Spinal cord (tissue), 10 donors: ENCODE measurements at places on chromosomes 2 and 18. TPM values are rescaled to one million over a fixed set of nuclear protein-coding genes. Genes with fewer than 3 reads are reported as not detected.

The ENOSF1 gene
- 63.6 TPM for polyA plus RNA-seq

The PXDN gene
- polyA plus RNA-seq = 65.9 TPM

The CDH20 gene
- 37.6 TPM for polyA plus RNA-seq

The KCNG2 gene
- polyA plus RNA-seq = 1.5 TPM

The DNER gene
- 359 TPM for polyA plus RNA-seq

The DUSP19 gene
- polyA plus RNA-seq = 4.4 TPM

The CENPA gene
- polyA plus RNA-seq = 5.2 TPM

The VIL1 gene
- 0.48 TPM for polyA plus RNA-seq

The PKDCC gene
- 37.3 TPM for polyA plus RNA-seq

The FAM210A gene
- 16.9 TPM for polyA plus RNA-seq

The FHL2 gene
- polyA plus RNA-seq = 11.1 TPM

The FSIP2 gene
- 1.0 TPM for polyA plus RNA-seq

The SH3RF3 gene
- polyA plus RNA-seq = 11.8 TPM

The ANO7 gene
- 1.9 TPM for polyA plus RNA-seq

The ACKR3 gene
- polyA plus RNA-seq = 39.5 TPM

The UGT1A4 gene
- not detected for polyA plus RNA-seq

The CACNB4 gene
- 13.8 TPM for polyA plus RNA-seq

The ZNF513 gene
- polyA plus RNA-seq = 32.6 TPM

The FSHR gene
- not detected for polyA plus RNA-seq

The NT5DC4 gene
- polyA plus RNA-seq = not detected

The RBKS gene
- polyA plus RNA-seq = 5.0 TPM

The LRP1B gene
- polyA plus RNA-seq = 31.8 TPM

The DNAJC5G gene
- polyA plus RNA-seq = 0.48 TPM

The ZNF385B gene
- 5.8 TPM for polyA plus RNA-seq

The GALR1 gene
- polyA plus RNA-seq = 2.5 TPM

The MAL gene
- polyA plus RNA-seq = 17.6 TPM

The YIPF4 gene
- polyA plus RNA-seq = 53.5 TPM

The ABCG8 gene
- polyA plus RNA-seq = 1.7 TPM

The UPP2 gene
- 1.2 TPM for polyA plus RNA-seq

The SERPINB13 gene
- polyA plus RNA-seq = not detected

The DYNAP gene
- polyA plus RNA-seq = not detected

The RGPD3 gene
- polyA plus RNA-seq = 0.35 TPM

The IL1RL1 gene
- polyA plus RNA-seq = not detected

The NYAP2 gene
- 5.8 TPM for polyA plus RNA-seq

The SLC4A5 gene
- polyA plus RNA-seq = 3.9 TPM

The GBX2 gene
- 10.8 TPM for polyA plus RNA-seq

The CAB39 gene
- polyA plus RNA-seq = 100 TPM

The CRIM1 gene
- 35.9 TPM for polyA plus RNA-seq

The TLK1 gene
- polyA plus RNA-seq = 28.5 TPM

The BCL2 gene
- 19.4 TPM for polyA plus RNA-seq

The LHCGR gene
- 0.44 TPM for polyA plus RNA-seq

The IGFBP5 gene
- 245 TPM for polyA plus RNA-seq

The SH3BP4 gene
- 26.2 TPM for polyA plus RNA-seq

The ELP2 gene
- 58.6 TPM for polyA plus RNA-seq

The LYG2 gene
- 0.33 TPM for polyA plus RNA-seq

The RFTN2 gene
- polyA plus RNA-seq = 81.2 TPM

The FBXO41 gene
- polyA plus RNA-seq = 47.4 TPM

The IKZF2 gene
- 10.5 TPM for polyA plus RNA-seq

The RAX gene
- not detected for polyA plus RNA-seq

The FOXI3 gene
- polyA plus RNA-seq = 0.14 TPM

The TLX2 gene
- 0.11 TPM for polyA plus RNA-seq

The MAP3K19 gene
- polyA plus RNA-seq = 6.2 TPM

The NEU4 gene
- polyA plus RNA-seq = 8.3 TPM

The ABCB11 gene
- 0.19 TPM for polyA plus RNA-seq
